ENCODE measurements at places on chromosomes 12 and 14.
A peak's percentile ranks its signal among the peaks of the same experiment; 100 is the strongest.

DNA sequence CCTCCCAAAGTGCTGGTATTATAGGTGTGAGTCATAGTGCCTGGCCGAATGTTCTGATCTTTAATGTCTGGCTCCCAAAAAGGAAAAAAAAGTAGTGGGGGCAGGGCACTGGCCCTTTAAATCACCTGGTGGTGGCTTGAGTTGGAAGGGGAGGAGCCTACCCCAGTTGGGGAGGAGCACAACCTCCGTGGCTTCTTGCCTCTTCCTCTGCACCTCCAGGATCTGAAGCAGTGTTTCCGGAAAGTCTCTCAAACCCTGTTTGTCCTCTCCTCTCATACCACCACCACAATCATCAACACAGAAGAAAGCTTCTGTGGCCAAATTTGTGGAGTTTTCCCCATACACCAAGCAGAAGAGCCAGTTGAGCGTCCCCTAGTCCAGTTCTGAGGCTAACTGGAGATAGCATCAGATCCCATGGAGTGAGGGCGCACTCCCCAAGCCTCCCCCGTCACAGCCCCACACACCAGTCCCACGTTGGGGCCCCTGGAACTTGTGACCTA, 24.3 kb upstream of the RCOR1 start:
- peak; percentile 81 for DNase-seq

GRCh38 chr14:60514378-60514740, 5.4 kb downstream of the SIX6 start:
- DNase-seq: no peak

GRCh38 chr14:96057738-96058137, 18.6 kb downstream of the C14orf132 start:
- no peak for DNase-seq

DNA sequence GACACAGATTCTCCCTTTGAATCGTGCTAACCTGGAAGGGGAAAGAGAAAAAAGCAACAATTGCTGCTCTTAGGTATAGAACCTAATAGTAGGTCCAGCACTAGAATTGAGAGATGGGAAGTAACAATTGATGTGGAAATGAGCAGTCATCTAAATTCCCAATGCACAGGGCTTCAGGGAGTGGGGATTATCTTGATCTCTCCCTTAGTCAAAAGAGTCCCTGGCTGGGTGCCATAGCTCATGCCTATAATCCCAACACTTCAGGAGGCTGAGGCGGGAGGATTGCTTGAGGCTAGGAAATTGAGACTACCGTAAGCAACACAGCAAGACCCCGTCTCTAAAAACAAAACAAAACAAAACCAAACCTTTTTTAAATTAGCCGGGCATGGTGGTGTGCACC, 4.0 kb downstream of the APOBEC1 start:
- no peak for DNase-seq

- no peak for DNase-seq
Measured at GRCh38 chr12:108798551-108799221, 58.7 kb downstream of the SSH1 start.

DNA sequence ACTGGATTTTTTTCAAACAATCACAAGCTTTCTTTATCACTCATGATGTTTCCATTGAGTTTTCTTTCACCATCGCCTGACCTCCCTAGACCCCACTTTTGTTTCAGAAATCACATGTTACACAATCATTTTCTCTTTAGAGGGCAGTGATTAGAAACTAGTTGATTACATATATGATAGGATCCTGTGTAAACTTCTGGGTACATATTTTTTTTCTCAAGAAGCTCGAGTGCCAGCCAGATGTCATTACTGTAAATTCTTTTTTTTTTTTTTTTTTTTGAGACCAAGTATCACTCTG, 62.4 kb upstream of the PSMA6 start:
- DNase-seq: no peak

DNA sequence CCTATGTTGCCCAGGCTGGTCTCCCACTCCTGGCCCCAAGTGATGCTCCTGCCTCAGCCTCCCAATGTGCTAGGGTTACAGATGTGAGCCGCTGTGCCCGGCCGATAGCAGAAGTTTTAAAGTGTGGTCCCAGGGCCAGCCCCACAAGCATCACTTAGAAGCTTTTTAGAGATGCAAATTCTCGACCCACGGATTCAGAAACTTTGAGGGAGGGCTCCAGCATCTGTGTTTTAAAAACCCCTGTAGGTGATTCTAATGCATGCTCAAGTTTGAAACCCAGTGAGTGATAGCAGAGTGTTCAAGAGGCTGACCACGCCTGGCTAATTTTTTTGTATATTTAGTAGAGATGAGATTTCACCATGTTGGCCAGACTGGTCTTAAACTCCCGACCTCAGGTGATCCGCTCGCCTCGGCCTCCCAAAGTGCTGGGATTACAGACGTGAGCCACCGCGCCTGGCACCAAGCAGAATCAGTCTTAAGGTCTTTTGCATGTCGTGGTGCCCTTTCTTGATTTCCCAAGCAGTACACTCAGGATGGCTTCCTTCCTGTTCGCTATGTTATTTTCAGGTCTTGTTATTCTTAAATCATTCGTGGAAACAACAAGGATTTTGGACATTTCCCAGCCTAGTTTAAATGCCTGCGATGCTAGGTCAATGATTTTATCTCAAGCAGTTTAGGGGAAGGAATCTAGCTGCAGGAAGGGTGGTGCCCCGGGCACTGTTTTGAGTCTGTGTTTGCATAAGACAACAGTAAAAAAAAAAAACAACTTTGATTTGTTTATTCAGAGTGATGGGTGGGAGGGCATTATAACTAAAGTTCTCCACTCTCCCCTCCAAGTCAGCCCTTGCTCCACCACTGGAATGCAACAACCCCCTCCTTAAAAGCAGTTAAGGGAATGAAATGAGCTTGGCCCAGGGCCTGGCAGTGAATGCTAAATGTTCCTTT, 9.2 kb upstream of the RILPL2 start:
- DNase-seq: no peak

DNA sequence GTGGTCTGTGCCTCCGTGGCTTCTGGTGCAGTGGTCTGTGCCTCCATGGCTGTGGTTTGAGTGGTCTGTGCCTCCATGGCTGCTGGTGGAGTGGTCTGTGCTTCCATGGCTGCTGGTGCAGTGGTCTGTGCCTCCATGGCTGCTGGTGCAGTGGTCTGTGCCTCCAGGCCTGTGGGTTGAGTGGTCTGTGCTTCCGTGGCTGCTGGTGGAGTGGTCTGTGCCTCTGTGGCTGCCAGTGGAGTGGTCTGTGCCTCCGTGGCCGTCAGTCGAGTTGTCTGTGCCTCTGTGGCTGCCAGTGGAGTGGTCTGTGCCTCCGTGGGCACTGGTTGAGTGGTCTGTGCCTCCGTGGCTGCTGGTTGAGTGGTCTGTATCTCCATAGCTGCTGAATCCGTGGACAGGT, 10.1 kb downstream of the SELPLG start:
- DNase-seq: no peak
